Neural progenitor cell (in vitro differentiated cells): ENCODE measurements at places on chromosomes 3 and 15. TPM values are rescaled to one million over a fixed set of nuclear protein-coding genes. Genes with fewer than 3 reads are reported as not detected.

The CLDN1 gene
- total RNA-seq: 0.24 and 0.34 TPM in 2 replicates

The ZDHHC19 gene
- not detected in 2 replicates for total RNA-seq

The CACNA1D gene
- total RNA-seq: 0.25 and 4.7 TPM in 2 replicates

The FEZF2 gene
- total RNA-seq: 7.6 and 9.1 TPM in 2 replicates

The ATP13A5 gene
- not detected in 2 replicates for total RNA-seq

The MAGI1 gene
- total RNA-seq: 40.6 and 48.4 TPM in 2 replicates

- peak; percentile 51 for DNase-seq
- peak overlapping the region; percentile 90 for H3K4me3 ChIP-seq
- no peaks in the 10 kb centered on the region for H3K27me3 ChIP-seq
- no peaks in the 10 kb centered on the region for H3K36me3 ChIP-seq
- peaks cover 17% of the 10 kb centered on the region for H3K4me1 ChIP-seq
- H3K27ac ChIP-seq: peak overlapping the region; percentile 99
These were observed 638 bp downstream of the BLOC1S6 start for GRCh38 chr15:45587863-45588170.

DNA sequence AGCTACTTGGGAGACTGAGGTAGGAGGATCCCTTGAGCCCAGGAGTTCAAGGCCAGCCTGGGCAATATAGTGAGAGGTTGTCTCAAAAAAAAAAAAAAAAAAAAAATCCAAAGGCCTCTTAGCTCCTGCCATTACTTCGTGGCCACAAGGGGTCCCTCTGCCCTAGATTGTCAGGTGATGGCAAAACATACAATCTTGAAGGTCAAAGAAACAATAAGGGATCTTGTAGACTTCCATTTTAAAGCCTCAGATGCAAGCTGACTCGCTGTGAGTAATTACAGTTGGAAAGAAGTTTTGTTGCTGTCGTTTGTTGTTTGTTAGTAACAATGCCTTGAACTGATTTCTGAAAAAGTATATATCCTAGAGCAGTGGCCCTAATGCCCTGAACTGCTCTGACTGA, 55.9 kb upstream of the PLCL2 start:
- no peaks in the 10 kb centered on the region for H3K27me3 ChIP-seq
- no peaks in the 10 kb centered on the region for H3K36me3 ChIP-seq
- no peak overlapping the region for H3K4me3 ChIP-seq
- peak; percentile 60 for DNase-seq
- no peaks in the 10 kb centered on the region for H3K4me1 ChIP-seq

DNA sequence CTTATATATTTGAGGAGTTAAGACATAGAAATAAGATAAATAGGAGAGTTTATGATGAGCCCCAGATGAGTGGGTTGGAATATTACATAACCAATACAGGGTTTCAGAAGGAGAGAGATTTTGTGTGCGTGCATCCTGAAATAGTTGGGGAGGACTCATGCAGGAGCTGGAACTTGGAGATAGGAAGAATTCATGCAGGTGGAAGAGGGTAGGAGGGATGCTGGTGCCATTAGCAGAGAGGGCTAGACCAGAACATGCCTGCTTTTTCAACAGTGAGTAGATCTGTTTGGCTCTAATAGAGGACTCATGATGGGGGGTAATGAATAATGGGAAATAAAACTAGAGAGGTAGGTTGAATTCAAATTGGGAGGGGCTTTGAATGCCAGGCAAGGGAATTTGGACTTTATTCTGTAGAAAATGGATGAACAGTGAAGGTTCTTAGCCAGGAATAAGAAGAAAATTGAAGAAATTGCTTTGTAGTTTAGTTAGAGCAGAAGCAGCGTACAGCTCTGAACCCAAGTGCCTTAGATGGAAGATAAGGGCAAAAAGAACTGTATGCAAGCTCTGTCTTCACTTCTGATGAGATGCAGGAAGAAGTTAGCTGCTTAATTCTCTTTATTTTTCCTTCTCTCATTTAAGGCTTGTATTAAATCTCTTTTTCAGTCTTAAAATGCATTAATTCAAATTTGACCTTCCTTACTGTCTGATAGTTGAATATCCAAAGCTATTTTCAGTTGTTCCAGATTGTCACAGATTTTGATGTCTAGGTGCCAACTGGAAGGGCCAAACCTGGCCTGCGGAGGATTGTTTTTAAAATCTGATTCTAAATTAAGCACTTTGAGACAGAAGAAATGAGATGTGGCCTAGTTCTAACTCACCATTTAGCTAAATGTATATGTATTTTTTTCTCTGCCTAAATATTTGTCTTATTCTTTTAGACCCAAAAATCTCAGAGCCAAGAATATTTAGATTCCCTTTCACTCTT, 86.3 kb downstream of the PPM1L start:
- no peaks in the 10 kb centered on the region for H3K36me3 ChIP-seq
- no peaks in the 10 kb centered on the region for H3K4me1 ChIP-seq
- H3K27ac ChIP-seq: no peak overlapping the region
- no peaks in the 10 kb centered on the region for H3K27me3 ChIP-seq
- DNase-seq: no peak

DNA sequence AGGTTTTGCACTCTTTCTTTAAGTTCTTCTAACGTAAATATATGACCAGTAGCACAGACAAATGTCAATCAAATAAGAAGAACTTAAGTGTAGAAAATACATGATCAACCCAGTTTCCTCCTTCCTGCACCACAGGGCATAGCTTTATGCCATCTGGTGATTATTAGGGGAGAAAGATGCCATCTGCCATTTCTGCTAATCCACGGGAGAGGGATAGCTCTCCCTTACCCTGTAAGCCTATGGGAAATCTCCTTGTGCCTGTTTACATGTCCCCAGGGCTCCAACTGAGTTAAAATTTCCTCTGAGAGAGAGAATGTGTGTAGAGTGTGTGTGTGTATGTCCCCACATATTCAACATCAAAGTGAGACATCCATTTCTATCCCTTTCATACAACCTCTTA, 135.9 kb downstream of the RSL24D1 start:
- no peak overlapping the region for H3K27ac ChIP-seq
- H3K36me3 ChIP-seq: no peaks in the 10 kb centered on the region
- no peak for DNase-seq
- no peaks in the 10 kb centered on the region for H3K27me3 ChIP-seq
- no peak overlapping the region for H3K4me3 ChIP-seq

DNA sequence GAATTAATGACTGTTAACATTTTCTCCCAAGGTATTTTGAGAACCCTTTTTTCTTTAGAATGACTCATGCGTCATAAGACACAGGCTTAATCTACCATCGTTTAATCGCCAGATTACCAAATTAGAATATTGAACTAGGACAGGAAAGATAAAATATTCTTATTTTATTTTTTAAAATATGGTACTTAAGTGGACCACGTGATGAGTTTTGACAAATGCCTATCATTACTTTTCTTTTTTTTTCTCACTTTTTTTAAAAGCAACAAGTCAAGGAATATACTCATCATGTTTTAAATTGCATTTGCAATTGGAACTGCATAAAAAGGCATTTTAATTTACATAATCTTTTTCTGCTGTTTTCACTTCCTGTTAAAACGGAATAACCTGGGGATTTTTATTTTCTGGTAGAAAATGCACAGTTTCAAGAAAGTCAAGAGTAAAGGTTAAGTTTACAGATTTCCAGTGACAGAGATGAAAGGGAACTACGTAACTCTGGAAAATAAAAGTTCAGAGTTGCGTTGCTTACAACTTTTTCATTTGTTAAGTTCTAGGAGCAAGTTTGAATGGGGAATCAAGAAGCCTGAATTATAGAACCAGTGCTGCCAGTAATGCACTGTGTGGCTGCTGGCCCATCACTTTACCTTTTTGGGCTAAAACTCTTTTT, 23.6 kb downstream of the SIAH2 start:
- peaks cover 14% of the 10 kb centered on the region for H3K4me1 ChIP-seq
- no peaks in the 10 kb centered on the region for H3K36me3 ChIP-seq
- no peak for DNase-seq

GRCh38 chr15:45759936-45760335, 125.1 kb downstream of the SQOR start:
- DNase-seq: peak; percentile 70
- no peaks in the 10 kb centered on the region for H3K36me3 ChIP-seq
- H3K4me1 ChIP-seq: peaks cover 17% of the 10 kb centered on the region
